ENCODE measurements at places on chromosomes 6 and 20.

- DNase-seq: no peak
Observed at GRCh38 chr6:137167702-137168377, 5.6 kb downstream of the IL22RA2 start.

DNA sequence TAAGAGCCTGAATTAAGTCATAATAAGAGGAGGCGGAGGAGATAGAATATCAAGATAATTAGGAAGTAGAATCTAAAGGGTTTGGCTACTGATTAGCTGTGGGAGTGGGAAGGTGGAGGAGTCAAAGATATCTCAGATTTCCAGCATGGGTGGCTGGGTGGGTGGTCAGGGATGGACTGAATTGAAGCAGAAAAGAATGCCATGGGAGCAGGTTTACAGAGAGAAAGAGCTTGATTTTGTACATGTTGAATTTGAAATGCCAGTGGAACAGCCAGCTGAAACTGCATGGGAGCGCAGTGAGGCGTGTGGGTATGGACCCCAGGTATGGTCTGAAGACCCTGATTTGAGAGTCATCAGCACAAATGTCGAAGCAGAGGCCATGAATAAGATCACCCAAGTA is 1.4 kb upstream of the HLA-DMA start:
- no peak for DNase-seq

DNA sequence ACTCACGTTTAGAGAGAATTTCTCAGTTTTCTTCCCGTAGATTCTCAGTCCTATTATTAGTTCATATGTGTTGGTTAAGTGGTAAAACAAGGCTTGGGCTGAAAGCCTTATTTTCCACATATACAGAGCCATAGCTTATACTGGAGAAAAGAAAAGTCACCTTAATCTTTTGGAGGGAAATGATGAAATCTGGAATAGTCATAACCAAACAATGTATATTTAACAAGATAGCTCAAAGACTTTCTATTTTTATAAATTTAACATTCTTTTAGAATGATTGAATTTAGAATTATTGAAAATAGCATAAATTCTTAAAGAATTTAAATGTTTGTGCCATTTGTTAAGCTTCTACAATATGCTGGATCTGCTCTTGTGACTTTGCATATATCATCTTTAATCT is 85.8 kb downstream of the CDKAL1 start:
- no peak for DNase-seq

DNA sequence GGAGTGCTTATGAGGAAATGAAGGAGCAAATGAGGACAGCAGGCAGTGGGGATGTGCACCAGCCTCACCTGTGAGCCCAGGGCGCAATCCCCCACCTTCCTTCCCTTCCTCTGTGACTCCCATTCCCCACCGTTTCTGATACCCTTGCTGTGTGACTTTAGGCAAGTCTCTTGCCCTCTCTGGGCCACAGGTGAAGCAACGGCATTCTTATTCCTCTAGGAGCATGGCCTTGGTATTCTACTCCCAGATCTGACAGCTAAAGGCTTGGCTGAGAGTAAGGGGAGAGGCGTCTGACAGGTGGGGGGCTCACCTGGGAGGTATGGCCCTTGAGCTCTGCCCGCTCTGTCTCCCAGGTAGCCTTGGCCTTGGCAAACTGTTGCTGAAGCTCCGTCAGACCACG is 30.9 kb upstream of the DSN1 start:
- no peak for DNase-seq

GRCh38 chr6:32566957-32567356 is 22.7 kb downstream of the HLA-DRB1 start:
- no peak for DNase-seq

DNA sequence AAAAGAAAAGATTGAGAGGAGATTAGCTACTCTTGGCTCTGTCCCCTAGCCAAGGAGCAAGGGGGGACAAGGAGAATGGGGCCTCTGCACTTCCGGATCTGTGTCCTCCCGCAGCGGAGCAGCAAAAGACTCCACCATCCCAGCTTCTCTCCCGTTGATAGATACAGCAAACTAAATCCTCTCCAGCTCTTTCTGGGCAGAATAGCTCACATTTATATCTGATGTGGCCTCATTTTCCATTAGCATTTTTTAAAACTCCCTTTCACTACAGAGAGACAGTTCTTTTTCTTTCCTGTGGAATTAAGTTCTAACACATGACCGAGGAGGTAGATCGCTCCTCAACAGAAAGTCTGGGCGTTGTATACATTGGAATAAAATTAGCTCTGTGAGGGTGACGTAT is 260.9 kb upstream of the SOX4 start:
- DNase-seq: no peak

- DNase-seq: no peak
Observed at GRCh38 chr6:119890470-119890869, 540.9 kb upstream of the MAN1A1 start.

DNA sequence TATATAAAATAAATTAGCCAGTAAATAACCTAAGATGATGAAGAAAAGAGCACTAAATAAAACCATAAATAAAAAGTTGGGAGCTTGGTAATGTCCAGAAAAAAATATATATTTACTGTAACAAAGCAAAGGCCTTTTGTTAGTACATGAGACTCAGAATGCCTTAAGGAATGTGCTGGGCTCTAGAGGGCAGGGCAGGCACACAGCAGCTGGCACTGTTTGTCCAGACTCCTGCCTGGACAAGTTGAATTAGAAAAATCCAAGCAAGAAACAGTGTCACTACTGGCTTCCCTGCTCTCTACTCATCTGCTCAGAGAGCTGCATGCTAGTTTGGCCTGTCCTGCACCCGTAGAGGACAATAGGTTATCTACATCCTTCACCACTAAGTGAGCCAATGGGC is 8.8 kb downstream of the DEFB129 start:
- no peak for DNase-seq

DNA sequence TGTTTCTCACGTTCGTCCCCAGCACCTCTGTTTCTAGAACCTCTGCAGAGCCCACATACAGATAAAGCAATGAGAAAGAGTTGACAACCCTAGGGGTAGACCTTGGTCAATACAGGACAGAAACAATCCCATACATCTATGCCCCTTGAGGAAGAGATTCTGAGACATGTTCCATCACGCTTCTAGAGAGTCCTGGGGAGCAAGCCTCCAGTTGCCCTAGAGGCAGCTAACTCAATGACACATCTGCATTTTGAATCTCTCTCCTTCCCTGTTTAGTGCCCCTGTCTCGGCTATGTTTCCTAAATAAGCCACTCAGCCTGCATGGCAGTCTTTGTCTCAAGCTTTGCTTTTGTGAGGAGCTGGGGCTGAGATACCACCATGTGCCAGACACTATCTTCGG is 435.3 kb downstream of the CD83 start:
- no peak for DNase-seq

GRCh38 chr20:34683667-34684066 is 6.8 kb upstream of the PIGU start:
- no peak for DNase-seq
